ENCODE measurements at places on chromosomes 5 and 9.

DNA sequence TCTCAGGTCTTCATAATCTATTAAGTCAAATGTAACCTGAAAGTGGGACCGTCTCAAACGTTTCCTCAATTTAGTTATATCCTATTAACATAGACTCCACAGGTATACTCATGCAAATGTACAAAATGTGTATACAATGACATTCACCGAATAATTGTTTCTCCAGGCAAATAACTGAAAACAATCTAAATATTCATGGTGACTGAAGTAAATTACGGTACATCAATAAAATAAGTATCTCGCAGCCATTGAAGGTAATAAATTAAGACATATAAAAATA lies 482 bp downstream of the IARS1 start:
- no peak for DNase-seq

DNA sequence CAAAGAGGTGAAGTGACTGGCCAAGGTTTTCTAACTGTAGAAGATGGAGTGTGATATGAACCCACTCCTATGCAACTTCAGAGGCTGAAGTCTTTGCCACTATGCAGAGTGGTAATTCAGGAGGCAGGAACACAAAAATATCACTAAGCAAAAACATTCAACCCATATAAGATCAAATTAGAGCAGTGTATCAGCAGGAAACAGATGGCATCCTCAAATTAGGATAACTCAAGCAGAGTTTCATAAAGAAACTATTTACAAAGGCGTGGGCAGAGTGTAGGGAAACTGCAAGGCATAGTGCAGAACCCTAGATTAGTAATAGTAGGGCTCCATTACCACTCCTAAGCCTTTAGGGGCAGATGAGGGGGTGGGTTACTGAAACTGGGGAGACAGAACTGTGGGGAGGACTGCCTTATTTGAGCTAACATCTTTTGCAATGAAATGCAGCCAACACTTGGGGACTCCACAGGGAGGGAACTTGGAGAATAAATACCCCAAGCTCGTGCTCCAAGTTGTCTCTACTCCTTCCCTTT lies 72.2 kb downstream of the PTTG1 start:
- no peak for DNase-seq

DNA sequence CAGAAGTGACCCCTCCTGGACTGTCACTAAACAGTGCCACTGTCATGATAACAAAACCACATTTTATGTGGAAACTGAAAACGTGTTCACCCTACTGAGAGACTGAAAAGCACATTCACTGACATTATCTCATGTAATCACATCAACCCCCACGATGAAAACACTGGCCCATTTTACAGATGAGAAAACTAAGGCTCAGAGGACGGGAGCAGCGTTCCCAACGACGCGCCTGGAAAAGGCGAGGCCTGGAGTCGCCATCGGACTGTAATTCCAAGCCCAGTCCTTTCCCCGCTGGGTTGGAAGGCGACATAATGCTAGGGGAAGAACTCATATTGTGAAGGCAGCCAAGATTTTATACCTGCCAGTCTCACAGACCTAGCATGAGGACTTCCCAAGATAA lies 140.0 kb downstream of the ADAMTS2 start:
- no peak for DNase-seq

DNA sequence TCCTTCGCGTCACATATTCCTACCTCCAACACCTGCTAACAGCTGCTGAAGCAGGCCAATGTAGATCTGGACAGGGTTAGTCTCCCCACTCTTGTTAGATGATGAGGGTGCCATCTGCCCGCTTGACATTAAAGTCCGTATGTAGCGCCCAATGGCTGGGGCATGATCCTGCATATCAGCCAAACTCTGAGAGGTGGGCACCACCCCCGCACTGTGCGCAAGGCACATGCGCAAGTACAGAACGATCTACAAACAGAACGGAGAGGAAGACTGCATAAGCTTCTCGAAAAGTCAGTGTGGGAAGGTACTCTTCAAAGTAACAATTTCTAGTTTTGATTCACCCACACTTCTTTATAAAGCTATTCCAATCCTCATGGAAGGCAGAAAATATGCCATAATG lies 69.8 kb downstream of the ECPAS start:
- DNase-seq = no peak

GRCh38 chr9:86909388-86909787 lies 37.9 kb downstream of the GAS1 start:
- no peak for DNase-seq

- DNase-seq = no peak
These were observed 82.0 kb upstream of the WWC1 start for GRCh38 chr5:168209244-168209995.

DNA sequence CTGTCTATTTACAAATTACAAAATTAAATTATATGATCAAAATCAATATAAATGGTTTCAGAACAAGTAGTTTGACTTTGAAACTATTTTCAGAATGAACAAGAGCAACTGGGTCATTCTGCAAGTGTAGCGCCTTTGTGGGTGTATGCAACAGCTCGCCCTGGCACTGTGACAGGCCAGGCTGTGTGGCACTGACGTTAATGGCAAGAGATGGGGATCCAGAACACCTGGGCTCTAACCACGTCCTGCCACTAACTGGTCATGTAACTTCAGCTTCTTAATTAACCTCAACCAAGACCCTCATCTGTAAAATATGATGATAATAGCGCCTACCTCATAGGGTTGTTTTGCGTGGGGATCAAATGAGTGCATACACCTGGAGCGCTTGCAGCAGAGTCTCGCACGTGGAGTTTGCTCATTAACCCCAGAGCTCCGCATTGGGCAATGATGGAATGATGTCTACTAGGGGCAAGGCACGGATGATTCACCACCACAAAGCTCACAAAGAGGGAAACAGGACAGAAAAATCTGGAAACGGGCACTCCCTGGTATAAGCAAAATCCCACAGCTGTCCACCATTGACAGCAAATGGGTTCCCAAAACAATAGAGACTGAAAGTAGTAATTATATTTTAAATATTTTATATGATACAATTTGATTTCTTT lies 639.4 kb downstream of the SEMA5A start:
- no peak for DNase-seq

DNA sequence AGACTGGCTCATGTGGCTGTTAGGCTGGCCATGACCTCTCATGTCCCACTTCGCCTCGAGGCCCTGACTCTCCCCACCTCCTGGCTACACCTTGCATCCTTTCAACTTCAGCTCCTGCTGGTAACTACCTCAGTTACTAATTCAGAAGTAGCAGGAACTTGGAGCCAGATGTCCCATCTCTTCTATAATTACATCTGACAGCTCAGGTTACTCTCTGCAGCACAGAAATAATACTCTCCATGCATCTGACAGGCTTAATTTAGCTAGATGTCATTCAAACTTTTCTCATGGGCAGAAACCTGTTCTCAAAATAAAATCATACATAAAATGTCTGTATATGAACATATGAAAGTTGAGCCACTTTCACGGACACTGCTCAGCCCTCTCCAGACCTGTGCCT lies 92.2 kb upstream of the IL33 start:
- no peak for DNase-seq

GRCh38 chr5:10801931-10802666 lies 41.1 kb upstream of the DAP start:
- no peak for DNase-seq

DNA sequence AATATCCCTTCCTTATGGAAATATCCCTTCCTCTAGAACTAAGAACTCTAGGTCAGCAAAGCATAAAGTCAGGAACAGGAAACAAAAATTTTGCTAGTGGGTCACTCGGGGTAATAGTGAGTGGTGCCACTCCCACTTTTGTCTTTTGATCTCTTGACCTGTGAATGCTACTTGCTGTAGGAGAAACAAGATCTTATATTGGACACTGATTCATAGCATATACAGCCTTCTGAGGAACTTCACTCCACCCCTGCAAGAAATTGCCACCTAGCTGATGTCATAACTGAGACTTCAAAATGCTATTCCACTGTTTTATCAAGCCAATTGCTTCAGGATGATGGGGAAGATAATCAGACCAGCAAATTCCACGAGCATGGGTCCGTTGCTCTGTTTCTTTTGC lies 53.3 kb upstream of the PRSS3 start:
- no peak for DNase-seq

All from CD4-positive, alpha-beta T cell treated with Interleukin-12 subunit alpha and Interleukin-12 subunit beta, for 1 hour (primary cell).